Tongue (tissue), 3 donors: ENCODE measurements at places on chromosomes 7 and 10.

DNA sequence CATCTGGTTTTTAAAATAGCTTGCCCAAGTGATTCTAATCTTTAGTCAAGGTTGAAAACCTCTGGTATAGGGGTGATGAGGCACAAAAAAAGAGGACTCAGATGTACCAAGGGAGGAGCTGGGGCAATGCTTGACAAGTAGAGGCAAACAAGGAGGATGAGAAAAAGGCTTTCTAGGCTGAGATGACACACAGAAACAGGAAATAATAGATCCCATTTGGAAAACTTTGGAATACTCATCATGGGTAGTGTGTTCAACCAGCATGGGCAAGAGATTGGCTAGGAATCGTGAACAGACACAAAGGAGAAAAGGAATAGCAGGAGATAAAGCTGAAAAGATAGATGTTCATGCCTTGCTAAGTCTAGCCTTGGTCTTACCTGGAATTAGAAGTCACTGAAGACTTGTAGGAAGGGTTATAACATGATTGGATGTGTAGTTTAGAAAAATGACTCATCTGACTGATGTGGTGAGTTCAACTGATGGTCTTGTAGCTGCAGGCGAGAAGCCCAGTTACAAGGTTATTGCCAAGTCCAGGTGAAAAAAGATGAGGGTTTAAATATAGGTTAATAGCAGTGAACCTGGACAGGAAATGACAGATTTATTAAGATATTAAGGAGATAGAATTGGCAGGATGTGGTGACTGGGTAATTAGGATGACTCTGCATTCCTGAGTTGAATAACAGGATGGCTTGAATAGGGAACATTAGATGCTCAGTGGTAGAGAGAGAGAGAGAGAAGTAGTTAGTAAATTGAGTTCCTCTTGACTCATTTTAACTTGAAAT, 214.0 kb upstream of the LRGUK start:
- no peak for DNase-seq

DNA sequence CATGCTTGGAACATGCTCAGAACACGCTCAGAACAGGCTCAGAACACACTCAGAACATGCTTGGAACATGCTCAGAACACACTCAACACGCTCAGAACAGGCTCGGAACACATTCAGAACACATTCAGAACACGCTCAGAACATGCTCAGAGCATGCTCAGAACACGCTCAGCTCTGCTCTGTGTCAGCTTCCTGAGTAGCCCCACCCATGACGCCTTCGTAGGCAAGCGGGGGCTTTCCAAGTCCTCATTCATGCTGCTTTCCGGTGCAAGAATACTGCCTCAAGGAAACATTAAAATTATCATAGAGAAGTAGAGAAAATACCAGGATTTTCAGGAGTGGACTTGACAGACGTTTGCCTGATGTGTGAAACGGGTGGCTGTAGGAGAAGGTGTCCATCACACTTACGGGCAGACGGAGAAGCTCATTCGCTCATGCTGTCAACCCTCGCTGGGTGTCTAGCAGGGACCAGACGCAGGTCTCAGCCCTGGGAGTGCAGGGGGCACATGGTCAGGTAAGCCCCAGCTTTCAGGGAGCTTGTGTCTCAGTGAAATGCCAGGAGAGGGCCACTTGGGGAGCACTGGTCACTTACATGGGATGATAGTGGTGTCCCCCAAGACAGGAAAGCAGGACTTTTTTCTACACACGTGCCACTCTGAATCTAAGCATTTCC, 24.7 kb downstream of the EN2 start:
- no peak for DNase-seq

DNA sequence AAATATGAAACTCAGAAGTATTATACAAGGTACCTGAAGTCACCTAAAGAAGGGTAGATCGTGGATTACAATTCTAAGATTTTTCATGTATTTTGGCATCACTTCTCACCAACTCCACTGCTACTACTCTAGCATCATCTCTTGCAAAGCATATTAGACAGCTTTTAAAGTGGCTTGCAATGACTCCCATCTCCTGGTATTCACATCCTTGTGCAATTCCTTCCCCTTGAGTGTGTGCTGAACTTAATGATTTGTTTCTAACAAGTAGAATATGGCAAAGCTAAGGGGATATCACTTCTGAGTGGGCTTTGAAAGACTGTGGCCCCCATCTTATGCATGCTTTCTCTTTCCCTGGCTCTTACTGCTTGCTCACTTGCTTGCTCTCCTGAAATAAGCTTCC, 280.2 kb downstream of the SNX13 start:
- no peak for DNase-seq

DNA sequence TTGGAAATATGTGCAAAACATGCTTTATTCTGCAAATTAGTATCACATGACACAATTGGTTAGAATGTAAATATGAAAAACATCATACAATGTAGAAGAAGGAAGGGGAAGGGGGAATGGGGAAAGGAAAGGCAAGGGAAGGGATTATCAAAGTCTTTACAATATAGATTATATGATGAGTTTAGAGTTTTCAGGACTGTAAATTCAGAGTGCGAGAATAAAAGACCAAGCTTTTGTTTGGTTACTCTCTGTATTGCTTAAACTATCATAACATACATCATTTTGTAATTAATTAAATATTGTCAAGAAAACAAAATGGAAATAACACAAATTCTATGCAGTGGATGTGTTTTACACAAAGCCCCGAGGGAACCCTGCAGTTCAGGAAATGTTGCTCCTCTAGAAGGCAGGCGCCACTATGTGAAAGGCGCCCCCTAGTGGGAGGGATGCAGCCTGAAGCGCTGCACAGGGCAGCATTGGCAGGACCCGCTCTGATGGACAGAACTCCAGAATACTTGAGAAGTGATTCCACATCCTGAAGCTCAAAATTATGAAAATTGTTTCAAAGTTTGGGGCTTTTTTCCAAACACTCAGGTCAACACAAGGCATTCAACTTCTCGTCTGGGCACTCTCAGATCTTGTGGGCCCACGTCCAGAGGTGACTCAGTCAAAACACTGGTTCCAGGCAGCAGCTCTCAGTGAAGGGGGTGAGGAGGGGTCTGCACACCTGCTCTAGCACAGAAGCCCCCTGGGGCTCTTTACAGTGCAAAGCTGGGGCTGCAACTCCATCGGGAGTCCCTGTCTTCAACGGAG, 31.6 kb upstream of the TMEM254 start:
- peak; percentile 83 for DNase-seq
